ENCODE measurements at places on chromosomes 16 and 17.
A peak's percentile ranks its signal among the peaks of the same experiment; 100 is the strongest.

- no peak for DNase-seq
Observed at GRCh38 chr17:46144246-46144645, 49.0 kb downstream of the KANSL1 start.

DNA sequence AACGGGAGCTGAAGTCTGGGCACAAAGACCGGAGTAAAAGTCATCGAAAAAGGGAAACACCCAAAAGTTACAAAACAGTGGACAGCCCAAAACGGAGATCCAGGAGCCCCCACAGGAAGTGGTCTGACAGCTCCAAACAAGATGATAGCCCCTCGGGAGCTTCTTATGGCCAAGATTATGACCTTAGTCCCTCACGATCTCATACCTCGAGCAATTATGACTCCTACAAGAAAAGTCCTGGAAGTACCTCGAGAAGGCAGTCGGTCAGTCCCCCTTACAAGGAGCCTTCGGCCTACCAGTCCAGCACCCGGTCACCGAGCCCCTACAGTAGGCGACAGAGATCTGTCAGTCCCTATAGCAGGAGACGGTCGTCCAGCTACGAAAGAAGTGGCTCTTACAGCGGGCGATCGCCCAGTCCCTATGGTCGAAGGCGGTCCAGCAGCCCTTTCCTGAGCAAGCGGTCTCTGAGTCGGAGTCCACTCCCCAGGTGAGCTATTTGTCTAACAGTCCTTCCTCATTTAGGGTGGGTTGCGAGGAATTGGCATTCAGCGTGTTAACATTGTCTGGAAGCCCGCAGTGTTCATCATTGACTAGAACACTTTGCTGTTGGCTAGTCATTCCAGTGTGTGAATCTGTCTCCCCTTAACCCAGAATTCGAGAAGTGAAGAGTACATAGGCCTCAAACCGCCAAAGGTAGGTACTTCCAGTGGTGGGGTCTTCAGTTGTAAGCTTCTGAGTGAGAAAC, 1.5 kb downstream of the CDK12 start:
- peak; percentile 28 for DNase-seq

- DNase-seq: no peak
Observed at GRCh38 chr17:69954241-69954925, 120.6 kb upstream of the KCNJ16 start.

DNA sequence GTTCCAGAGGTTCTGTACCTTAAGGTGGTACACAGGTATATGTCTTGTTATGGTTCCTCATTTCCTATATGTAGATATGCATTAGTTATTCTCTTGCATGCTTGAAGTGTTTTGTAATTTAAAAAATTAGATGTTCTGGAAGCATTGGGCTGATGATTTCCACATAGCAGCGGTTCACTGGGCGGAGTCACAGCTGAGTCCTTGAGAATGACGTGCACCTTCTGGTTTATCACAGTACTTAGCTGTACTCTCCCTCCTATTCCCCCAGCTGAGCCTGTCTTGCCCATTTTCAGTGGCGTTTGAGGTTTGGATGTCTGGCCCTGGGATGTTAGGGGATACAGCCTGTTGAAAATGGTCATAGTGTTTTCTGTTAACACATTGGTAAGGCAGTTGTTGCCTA, 327.1 kb downstream of the SNX29 start:
- DNase-seq: no peak

DNA sequence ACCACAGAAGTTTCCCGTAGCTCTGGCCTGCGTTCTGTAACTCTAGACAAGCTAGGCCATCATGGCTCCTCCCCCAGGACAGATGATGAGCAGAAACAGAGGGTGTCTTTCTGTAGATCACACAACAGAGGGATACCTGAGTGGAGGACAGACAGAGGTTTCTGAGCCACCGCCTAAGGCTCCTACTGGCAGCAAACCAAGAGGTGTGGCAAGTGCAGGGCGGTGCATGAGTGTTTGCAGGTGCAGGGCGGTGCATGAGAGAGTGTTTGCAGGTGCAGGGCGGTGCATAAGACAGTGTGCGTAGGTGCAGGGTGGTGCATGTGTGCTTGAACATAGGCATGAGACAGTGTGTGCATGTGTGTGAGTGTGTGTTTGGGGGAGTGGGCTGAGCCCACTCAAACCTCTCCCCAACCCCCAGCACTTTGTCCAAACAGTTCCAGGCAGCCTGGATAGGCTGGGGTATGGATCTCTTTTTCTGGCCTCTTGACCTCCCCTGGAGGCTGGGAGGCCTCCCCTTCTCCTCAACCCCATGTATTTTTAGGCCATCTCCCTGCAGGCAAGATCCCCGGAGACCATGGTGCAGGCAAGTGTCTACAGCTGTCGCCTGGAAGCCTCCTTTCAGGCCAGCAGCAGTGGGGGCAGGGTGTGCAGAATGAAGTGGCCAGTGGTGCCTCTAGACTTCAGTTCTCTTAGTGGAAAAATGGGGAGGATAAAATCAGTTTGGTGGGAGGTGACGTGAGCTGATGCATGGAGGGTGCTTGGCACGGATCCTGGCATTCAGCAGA, 53.4 kb upstream of the CBX4 start:
- no peak for DNase-seq

DNA sequence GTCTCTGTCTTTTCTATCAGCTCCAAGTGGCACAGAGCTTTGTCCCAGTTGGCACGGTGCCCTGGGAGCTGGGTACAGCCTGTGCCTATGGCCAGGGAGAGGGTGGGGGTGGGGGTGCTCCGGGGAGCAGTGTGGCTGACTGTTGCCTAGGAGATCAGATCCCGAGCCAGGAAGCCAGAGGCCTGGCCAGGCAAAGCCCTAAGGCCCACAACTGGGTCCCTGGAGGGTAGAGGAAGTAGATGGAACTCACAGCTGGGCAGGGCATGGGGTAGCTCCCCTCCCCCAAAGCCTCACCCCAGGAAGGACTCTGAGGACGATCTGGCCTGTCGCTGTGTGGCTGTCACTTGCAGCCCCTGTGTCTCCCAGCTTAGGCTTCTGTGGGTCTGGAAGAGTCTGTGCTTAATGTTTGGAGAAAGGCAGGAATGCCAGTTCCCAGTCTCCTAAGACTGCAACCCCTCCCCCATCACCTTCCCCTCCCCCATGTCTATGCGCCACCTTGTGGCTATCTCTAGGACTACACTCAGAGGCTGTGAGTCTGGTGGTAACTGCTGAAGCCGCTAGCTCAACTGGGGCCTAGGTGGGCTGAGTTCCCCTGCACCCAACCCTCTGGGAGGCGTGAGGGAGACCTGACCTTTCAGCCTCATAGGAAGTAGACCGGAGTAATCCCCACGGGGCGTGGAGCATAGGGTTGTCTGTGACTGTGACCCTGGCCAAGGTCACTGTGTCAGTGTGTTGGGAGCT, 12.6 kb downstream of the THRA start:
- peak; percentile 75 for DNase-seq

GRCh38 chr17:13646411-13646810, 44.7 kb upstream of the HS3ST3A1 start:
- DNase-seq: no peak

DNA sequence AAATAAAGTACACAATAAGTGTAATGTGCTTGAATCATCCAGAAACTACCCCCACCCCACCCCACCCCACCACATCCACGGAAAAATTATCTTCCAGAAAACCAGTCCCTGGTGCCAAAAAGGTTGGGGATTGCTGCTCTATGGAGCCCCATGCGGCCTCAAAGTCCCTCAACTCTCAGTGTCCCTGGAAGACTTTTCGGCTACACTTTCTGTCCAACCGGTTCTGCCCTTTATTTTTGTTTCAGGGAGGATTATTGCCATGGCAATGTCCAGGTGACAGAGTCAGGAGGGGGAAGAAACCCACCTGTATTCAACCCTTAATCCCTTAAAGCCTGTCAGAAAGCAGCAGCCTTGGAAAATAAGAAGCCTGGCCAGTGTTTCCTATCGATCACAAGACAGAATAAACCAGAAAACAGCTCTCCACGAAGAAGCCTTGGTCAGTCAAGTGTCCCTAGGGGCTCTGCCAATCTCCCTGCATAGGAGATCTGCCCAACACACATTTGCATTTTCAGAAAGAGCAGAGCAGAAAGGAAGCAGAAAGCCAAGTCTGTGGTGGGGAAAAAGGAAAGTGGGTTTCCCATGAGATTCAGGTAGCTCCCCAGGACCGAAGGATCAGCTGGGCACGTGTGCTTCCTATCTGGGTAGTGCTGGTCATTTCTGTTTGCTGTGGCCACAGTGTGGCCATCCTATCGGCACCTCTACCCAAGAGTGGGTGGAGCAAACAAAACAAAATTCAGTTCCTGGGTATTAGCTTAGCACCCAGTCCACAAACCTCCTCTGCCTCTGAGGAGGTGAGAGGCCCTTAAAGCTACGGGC, 342.7 kb downstream of the SOX9 start:
- no peak for DNase-seq

GRCh38 chr17:7023576-7024401, 939 bp downstream of the BCL6B start:
- DNase-seq: peak; percentile 95

DNA sequence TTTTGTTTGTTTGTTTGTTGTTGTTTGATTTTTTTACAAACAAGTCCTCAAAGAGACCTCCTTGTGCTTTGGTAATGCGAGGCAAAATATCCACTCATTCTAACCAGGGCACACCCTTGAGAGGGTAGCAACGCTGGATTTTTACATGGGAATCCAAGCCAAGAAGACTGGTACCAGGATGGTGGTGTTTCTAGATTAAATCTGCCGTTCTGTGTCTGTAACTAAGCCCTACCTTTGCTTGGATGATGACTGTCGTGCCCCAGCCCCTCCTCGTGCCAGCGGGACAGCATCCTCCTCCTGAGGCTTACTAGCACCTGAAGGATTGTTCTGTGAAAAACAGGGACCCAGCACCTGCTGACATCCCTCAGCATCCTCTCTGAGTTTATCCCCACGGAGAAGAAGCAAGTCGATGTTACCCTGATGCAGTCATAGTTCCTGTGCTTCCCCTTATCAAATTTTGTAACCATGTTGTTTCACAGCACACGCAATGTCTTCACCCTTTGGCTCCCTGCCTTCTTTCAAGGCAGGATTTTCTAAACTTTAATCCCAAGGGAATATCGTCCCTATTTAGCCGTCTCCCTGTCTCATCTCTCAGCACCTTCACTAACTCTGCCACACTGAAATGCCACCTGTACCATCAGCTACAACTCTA, 5.1 kb upstream of the HSBP1 start:
- no peak for DNase-seq

- DNase-seq: no peak
Observed at GRCh38 chr17:74387365-74388218, 20.3 kb downstream of the GPR142 start.

GRCh38 chr17:8117980-8118768, at the start of gene ALOXE3:
TSS of gene ALOXE3 (minus strand) at chr17:8118514. CDS start at chr17:8117990, 524 bp downstream.
- DNase-seq: no peak

- peak; percentile 77 for DNase-seq
Observed at GRCh38 chr17:81870131-81870980, 781 bp downstream of the ARHGDIA start.

DNA sequence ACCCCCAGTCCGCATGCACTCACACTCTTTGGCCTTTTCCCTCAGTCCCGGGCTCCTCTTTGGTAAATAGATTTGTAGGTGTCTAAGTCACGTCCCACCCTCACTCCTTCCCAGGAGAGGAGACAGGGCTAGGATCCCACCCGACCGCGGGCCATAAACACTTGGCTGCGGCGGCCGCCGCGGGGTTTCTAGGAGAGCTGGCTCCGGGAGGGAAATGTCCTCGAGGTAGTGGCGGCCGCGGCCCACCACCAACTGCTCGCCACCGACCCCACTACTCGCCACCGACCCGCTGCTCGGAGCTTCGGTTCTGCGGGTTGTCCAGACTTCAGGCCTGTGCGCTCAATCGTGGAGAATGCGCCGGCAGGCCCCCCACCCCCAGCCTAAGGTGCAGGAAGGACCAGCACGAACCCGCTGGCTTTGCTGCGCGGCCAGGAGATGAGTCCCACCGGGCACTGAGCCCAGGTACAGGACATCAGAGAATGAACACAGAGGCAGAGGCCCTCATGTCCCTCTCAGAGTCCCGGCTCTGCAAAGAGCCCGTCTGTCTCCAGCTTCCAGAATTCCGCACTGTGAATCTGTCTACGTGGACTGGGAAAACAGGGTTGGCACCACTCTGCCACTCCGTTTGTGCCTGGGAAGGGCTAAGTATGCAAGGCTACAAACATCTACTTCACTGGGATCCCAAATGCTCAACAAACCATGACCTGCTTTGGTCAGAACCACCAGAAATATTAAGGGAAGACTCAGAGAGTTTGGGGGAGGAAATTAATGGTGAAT, 2.5 kb downstream of the PRAC2 start:
- no peak for DNase-seq

DNA sequence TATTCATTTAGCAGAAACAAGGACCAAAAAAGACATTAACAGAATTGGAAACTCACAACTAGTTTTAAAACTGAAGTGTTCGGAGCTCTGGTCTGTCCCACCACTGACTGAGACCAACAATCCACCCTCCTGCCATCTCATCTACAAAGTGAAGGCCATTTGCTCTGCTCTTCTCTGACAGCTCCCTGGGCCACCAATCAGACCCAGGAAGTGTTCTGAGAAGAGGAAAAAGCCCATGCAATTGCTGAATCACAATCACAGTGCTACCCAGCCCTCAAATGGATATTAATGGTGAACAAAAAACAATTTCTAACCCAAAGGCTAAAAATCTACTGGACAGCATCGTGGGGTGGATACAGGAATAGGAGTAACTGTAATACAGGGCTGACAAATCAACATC, 2.1 kb downstream of the RPL23 start:
- DNase-seq: no peak

DNA sequence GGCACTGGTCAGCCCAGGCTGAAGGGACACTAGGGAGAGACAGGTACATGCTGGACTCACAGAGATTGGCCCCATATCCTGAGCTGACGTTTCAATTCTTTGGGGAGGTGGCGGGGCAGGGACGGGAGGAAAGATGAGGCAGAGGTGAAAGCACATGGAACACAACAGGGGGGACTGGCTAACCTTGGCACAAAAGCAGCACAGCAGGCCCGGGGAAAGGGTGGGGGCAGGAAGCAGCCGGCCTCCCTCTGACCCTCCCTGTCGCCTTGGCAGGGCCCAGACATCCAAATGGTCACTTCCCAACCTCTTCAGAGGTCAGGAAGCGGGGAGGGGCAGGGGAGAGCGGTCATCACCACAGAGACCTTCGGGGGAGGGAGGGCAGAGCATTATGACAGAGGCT, 6.6 kb downstream of the VAT1 start:
- no peak for DNase-seq

DNA sequence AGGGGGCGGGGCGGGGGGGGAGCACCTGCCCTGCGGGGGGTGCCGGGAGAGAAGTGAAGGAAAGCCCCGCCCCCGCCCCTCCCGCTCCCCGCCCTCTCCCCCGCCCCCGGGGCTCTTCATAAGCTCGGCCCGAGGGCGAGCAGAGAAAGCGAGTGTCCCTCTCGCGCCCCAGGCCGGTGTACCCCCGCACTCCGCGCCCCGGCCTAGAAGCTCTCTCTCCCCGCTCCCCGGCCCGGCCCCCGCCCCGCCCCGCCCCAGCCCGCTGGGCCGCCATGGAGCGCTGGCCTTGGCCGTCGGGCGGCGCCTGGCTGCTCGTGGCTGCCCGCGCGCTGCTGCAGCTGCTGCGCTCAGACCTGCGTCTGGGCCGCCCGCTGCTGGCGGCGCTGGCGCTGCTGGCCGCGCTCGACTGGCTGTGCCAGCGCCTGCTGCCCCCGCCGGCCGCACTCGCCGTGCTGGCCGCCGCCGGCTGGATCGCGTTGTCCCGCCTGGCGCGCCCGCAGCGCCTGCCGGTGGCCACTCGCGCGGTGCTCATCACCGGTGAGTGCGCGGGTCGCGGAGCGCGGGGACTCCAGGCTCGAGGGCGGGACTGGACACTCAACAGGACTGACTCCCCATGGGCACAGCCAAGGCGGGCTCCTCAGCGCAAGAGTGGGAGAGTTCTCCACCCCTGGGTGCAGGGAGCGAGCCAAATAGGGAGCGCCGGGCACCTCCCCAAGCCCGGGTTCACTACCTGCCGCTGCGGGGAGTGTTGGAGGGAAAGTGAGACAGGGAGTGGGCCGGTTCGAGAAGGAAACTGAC, at the start of gene HSD11B2:
TSS of gene HSD11B2 (plus strand) at position 145 of the 798 bp plus-strand sequence. CDS start at position 273, 128 bp downstream.
- peak; percentile 28 for DNase-seq

GRCh38 chr17:50511058-50511457, 2.8 kb downstream of the MYCBPAP start:
- peak; percentile 66 for DNase-seq
